GM20000 (cell line): ENCODE measurements at places on chromosomes 5 and 9.

GRCh38 chr5:134026521-134027287, 21.9 kb upstream of the VDAC1 start:
- peak; percentile 66 for DNase-seq

DNA sequence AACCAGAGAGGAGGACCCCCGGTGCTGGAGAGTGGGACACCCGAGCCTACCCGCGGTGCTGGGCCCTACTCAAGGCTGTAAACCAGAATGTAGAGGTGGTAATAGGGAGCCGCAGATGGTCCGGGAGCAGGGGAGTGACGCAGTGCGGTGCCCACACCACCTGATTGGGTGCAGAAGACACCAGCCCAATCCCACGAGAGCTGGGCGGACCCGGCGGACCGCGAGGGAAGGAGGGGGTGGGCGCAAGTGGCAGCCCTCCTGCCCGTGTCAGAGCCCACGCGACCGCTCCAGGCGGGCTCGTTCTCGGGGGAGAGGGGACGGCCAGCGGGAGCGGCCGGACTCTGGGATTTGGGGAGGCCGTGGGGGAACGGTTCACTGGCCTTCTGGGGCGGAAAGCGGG, 71.2 kb downstream of the C9orf50 start:
- DNase-seq: peak; percentile 14

DNA sequence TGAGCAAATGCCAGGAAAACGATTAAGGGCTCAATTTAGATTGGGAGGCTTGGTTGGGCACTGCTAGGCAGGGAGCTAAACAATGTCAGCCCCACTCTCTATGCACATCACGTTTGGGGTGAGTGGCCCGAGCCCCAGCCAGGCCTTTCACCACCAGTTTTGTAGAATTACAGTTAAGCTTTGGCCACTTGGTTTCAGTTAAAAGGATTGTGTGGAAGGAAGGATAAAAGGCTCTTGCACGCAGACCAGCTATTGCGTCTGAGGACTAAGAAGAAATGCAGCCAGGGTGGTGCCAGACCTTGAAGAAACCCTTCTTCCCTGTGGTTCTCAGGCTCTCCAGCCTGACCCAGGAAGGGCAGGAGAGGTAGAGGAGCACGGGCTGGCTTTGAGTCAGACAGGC, 125.3 kb upstream of the SLC44A1 start:
- DNase-seq: no peak

DNA sequence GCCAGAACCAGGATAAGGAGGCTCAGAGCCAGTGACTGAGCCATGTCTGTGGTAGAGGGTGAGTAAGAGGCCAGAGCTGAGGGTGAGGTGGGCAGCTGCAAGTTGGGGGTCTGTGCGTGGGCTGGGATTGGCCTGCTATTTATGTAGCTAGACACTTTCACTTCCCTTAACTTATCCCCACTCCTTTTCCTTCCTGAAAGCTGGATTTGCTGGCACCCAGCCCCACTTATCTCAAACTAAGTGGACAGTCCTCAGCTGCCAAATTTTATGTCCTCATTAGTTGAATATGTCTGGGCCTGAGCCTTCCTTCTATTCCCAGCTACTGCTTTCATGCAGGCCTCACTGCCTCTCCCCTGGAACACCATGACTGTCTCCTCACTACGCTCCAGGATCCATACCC, at the start of gene CCL21:
Gene CCL21 (minus strand): TSS at position 114 of the 400 bp plus-strand sequence. CDS start 70 bp downstream, at position 44.
- DNase-seq: no peak

- DNase-seq: no peak
Observed at GRCh38 chr5:175874462-175875139, 3.2 kb downstream of the CPLX2 start.

DNA sequence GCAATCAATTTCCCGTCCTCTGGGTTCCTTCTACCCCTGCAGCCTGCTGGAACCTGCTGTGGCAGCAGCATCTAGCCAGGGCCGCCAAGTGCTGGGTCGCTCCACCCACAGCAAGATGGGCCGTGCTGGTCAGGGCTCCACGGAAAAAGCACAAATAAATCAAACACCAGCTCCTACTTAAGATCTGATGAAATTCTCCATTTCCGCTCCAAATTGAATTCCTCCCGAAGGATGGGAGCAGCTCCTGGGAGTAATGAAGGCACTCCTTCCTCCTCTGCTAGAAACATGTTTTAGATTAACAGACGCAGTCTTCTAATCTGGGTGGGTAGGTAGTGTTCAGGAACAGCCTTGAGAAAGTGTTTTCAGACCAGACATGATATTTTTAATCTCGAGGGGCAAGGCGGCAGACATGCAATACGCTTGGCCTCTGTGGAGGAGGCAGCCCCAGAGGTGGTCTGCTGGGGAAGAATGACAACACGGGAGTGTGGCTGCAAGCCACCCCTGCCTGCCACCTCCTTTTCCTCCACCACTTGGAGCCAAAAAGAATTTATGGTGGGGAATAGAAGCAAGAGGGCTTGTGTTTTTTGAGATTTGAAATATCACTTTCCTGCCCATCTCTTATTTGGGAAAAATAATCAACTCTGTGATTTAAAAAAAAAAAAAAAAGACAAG, 194.1 kb downstream of the AOPEP start:
- no peak for DNase-seq

- no peak for DNase-seq
Observed at GRCh38 chr5:149041242-149041641, 21.6 kb downstream of the SH3TC2 start.

DNA sequence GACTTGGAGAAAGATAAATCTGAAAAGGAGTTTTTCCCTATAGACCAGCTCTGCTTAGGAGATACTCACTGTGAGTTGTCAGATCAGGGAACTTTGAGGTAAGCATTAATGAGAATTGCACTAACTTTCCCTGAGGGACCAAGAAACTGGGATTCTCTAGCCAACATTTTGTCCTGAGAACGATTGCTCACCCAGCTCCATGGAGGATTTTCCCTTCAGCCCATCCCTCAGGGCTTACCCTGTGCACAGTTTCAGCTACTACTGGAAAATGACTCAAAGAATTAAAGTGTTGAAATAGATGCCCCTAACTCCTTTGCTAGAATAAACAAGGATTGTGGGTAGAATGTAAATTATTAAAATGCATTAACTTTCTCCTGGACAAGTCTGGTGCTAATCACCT, 237.2 kb upstream of the IL12B start:
- DNase-seq: no peak

- no peak for DNase-seq
Observed at GRCh38 chr9:89528540-89528939, 30.6 kb upstream of the SEMA4D start.

DNA sequence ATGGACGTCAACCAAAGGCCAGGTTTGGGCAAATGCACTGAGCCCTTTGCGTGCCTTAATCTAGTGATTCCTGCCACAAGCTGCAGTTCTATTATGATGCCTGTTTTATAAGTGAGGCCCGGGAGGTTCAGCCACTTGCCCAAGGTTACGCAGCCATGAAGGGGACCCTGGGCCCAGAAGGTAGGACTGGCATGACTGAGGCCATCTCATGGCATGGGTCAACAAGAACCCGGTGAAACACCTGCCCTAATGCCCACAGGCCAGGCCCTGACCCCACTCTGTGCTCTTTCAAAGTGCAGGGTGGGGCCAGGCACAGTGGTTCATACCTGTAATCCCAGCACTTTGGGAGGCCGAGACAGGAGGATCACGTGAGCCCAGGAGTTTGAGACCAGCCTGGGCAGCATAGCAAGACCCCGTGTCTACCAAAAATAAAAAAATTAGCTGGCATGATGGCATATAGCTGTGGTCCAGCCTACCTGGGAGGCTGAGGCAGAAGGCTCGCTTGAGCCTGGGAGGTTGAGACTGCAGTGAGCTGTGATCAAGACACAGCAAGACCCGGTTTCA, 8.6 kb downstream of the NINJ1 start:
- no peak for DNase-seq

DNA sequence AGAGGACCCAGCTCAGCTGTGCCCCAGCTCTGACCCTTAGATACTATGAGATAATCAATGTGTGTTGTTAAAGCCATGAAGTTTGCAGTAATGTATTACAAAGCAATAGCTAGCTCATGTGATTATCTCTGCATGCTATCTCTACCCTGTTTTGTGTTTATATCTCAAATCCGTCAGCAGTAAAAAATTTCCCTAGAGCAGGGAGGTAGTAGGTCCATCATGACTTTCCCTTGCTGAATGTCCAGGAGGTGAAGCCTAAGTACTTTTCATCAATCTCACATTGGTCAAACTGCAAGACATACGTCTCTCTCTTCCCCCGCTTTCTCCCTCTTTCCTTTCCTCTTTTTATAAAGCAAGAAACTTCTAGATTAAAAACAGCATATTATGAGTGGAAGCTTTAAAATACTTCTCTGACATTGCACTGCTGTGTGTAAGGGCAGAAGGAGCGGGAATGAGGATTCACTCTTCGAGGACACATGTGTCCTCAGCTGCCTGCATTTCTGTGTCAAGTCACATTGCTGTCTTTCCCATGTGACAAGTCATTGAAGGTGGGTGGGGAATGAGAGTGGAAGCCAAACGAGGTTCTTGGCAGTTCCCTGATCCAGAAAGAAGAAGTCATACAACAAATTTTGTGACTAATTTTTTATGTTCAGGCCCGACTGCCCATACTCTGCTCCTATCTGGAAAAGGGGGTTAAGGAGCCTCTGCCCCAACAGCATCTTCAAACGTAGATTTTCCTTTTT, 93.1 kb upstream of the RETREG1 start:
- DNase-seq: no peak

- no peak for DNase-seq
Observed at GRCh38 chr9:116632990-116633838, 53.9 kb upstream of the TRIM32 start.

GRCh38 chr5:149426931-149427330, 47.8 kb upstream of the IL17B start:
- DNase-seq: no peak

GRCh38 chr9:68482548-68482947, 58.1 kb downstream of the TMEM252 start:
- DNase-seq: no peak

GRCh38 chr9:137445275-137445807, 4.2 kb upstream of the ENTPD8 start:
- peak; percentile 89 for DNase-seq

GRCh38 chr5:89703817-89704216, 705.7 kb downstream of the CETN3 start:
- DNase-seq: no peak

- DNase-seq: no peak
Observed at GRCh38 chr5:68886814-68887213, 207.0 kb upstream of the SLC30A5 start.

DNA sequence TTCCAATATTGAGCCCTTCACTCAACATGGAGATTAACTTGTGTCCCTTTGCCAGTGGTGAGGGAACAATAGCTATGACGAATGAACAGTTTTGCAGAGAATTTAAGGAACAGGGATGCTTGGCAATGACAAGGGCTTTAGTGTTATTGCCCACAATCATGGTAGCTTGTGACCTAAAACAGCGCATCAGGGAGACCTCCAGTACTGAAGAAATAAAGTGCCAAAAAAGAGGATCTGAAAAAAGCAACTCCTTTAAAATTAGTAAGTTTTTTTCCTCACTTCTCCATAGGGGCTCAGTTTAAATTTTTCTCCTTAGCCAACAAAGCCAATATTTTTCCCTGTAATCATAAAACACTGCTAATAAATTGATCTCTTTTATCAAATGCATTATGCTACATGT, 41.8 kb upstream of the PAM start:
- no peak for DNase-seq

GRCh38 chr5:109567374-109568044, 122.2 kb upstream of the MAN2A1 start:
- DNase-seq: no peak

- DNase-seq: no peak
Observed at GRCh38 chr5:157230610-157231009, 35.3 kb upstream of the CYFIP2 start.

DNA sequence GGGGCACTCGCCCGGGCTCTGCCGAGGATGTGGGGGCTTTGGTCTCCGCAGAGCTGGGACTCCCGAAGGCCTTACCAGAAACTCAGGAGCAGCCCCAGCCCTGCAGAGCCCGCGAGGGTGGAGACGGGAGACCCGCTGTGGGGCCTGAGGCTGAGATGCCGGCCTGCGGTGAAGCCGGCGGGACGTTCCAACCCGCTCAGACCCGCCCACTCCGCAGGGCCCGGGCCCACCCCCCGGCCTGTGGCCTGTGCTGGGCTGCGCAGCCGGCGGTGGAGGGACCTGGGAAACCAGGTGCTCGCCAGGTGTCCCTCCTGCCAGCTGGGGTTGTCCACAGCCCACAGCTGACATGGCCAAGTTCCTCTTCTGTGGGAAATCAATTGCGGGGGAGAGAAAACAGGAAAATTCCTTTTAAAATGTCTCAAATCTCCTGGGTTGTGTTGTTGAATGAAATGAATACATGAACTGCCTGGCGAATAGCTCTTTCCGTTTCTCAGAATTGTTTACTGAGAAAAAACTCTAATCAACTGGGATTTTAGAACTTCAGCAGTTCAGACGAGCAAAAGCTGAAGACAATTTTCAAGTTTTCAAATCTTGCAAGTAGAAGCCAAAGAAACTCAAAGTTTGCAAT, 49.0 kb upstream of the IRX4 start:
- no peak for DNase-seq

GRCh38 chr9:98178874-98179850, 13.3 kb downstream of the CORO2A start:
- no peak for DNase-seq

DNA sequence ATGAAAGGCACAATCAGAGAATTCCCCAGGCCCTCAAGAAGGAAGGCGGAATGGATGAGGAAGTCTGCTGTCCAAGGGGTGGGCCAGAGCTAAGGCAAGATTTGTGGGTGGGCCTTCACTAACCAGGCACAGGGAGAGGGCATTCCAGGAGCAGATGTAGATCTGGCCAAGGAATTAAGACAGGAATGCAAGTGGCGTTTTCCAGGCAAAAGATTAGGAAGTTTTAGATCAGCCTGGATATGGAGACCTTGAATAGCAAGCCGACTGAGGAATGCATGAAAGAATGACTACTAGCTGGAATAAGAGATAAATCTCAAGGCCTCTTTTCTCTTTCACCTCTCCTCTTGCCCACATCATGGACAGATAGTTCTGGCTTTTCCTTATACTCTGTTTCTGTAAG, 68.5 kb downstream of the GHR start:
- no peak for DNase-seq

DNA sequence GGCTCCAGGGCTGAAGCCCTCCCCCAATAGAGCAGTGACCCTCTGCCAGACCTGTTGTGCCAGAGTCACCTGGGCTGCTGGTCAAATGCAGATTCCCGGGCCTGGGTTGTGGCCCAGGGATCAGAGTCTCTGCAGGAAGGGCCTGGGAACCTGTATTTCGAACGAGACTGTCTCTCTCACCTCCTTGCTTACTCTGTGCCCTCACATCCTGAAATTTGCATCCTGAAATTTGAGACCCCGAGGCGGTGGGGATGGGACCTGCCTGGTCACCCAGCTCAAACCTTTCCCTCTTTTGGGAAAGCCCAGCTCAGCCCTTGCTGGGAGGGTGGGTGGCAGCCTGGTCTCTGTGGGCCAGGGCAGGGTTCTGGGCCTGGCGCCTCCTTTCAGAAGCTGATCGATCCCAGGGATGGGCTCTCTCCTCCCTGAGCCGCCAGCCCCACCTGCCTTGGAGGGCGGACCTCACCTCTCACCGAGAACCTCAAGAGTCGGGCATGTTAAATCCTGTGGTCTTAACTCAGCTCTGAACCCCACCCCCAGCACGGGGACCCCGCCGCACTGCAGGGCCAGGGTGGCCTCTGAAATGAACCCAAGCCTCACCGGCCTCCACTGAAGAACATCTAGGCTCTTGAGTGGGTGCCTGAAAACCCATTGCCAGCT, 44.0 kb upstream of the IER5L start:
- no peak for DNase-seq
